Stimulated activated CD4-positive, alpha-beta T cell treated with anti-CD3 and anti-CD28 coated beads, Interleukin-15, amount 100 ng/mL, for 1 hour (primary cell): ENCODE measurements at places on chromosomes 2 and 18.

DNA sequence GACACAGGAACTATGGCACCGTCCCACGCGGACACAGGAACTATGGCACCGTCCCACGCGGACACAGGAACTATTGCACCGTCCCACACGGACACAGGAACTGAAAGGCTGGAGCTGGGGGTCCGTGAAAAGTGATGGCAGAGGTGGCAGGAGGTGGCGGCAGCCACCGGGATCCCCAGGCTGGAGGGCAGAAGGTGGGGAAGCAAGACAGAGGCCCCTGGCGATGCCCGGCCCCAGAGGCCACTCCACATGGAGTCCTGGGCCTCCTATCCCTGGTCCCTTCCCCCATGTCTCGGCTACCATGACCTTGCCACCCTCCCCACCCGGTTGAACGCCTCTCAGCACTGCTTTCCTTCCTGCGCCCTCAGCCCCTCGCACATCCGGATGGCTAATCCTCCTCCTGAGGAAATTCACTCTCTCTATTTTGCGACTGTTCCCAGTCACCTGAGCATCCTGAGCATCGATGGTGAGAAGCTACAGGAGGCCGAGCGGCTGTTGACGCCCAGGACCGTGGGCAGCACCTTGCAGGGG is 181.4 kb downstream of the TMEM18 start:
- no peak for DNase-seq

- DNase-seq = no peak
These were observed 244.7 kb upstream of the HS6ST1 start for GRCh38 chr2:128563348-128563687.

GRCh38 chr2:26907416-26907815 is 59.5 kb downstream of the DPYSL5 start:
- DNase-seq = no peak

DNA sequence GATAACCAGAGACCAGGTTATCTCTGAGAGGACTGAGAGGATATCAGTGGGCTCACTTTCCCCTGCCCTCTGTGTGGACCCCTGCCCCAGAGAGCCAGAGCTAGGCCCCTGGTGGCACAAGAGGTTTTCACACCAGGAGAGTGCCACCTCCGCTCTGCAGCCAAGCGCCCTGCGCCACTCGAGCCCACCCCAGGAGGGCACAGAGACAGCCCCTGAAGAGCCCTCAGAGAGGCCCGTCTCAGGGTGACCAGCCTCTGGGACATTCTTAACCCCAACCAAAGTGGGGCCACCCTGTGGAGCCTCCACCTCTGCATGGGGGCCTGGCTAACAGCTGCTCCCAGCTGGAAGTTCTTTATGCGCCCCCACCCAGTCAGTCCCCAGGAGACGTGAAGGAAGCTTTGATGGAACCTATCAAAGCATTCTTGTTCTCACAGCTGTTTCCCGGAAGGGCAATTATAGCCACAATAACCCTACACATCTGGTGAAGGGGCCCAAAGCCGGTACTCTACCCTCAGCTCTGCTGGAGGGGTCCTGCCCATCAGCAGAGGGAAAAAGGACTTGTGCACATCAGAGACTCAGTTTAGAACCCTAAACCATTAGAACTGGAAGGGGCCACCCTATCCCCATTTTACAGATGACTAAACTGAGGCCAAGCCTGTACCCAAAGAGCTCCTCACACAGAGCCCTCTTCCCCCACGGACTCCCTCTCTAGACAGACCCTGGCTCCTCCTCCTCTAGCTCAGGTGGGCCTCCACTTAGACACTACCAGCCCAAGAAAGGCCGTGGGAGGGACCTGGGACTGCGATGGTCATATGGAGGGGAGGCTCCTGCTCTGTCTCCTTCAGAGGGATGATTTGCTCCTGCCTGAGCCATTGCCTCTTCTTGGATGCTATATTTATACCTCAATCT is 101.1 kb downstream of the ZFP36L2 start:
- DNase-seq = no peak

GRCh38 chr2:163670929-163671328 is 64.9 kb downstream of the FIGN start:
- DNase-seq = no peak

GRCh38 chr2:128304715-128305554 is 13.7 kb downstream of the HS6ST1 start:
- no peak for DNase-seq

GRCh38 chr18:1914489-1914888 is 656.8 kb downstream of the METTL4 start:
- no peak for DNase-seq

- no peak for DNase-seq
These were observed 54.2 kb upstream of the ITGB6 start for GRCh38 chr2:160254189-160254762.

GRCh38 chr2:41736105-41736567 is 311.7 kb upstream of the PKDCC start:
- no peak for DNase-seq

- no peak for DNase-seq
These were observed 223.7 kb downstream of the NUP35 start for GRCh38 chr2:183347969-183348368.

DNA sequence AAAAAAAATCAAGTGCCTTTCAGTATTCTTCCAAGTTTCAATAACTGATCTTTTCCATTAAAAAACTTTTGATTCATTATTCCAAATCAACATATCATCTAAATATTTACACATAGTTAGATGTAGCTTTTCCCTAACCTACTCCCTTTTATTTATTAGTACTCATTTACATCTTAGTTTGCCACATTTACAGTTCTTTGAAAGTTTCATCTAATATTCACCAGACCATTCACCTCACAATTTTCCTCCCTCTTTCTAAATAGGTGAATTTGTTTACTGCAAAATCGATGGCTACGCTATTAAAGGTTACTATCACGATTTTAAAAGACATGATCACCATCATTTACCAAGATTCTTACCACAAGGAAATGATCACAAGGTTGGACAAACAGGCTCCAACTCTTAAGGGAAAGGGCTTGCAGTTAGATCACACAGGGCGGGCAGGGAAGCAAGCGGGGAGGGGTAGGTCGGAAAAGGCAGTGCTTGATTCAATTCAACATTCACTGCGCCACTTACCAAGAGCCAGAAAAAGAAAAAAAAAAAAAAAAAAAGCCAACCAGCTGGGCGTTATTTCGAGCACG is 654 bp upstream of the MARCHF7 start:
- DNase-seq = no peak

DNA sequence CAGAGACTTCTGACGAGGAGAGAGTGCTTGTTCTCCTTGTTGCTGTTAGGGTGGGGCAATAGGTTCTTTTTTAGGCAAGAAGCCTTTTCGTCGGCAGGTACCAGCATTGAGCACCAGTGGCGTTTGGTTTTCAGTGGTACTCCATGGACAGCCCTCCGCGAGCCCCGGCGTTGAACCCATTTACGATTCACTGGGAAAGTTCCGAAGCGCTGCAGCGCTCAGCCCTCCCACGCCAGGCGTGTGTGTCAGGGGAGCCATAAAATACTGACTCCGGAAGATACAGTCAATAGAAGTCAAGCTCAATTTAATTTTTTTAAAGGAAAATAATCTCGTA is 494 bp upstream of the ROCK1 start:
- DNase-seq = peak; percentile 32

DNA sequence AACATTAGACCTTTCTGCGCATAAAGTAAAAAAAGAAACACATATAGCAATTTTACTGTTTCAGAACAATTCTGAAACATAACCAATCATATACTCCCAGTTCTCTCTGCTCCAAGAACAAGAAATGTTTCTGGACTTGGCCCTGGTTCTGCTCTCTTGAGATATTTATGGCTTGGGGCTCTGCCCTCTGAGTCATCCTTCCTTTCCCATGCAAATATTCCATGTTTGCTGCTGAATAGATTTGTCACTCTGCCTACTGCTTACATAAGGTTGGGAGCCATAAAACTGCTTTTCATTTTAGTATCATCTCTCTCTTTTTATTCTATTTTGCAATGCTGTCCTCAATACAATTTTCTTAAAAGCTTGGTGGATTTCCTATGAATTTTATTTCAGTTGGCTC is 499.6 kb upstream of the ACVR2A start:
- no peak for DNase-seq

DNA sequence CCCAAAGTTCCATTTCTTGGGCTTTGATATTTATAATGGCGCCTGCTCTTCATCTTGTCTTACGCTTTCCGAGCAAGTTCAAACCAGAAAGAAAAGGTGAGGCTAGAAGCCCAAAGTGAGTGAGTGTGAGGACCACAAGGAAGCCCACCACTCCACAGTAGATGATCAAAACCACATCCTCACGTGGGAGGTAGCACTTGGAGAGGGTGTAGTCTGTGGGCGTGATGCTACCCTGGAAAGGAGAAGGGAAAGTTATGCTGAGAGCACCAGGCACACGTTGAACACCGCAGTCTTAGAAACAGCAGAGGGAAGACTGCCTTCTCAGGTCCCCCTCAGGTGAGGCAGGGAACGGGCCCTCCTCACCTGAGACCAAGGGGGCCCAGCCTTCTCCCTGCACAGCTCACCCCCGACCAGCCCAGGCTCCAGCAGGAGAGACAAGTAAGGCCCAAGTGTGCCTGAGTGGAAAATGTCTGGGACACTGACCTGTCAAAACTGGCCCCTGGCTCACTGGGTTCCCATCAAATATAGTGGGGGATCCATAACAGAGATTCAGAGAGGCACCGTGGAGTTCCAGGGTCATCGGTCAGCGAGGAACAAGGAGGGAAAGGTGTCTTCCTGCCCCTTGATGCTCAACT is 23.6 kb downstream of the MPPE1 start:
- DNase-seq = no peak

- DNase-seq = no peak
These were observed 43.9 kb downstream of the SOX11 start for GRCh38 chr2:5736050-5736449.

GRCh38 chr2:170222842-170223241 is 44.9 kb downstream of the MYO3B start:
- DNase-seq = no peak

- no peak for DNase-seq
These were observed 204.6 kb downstream of the SP3 start for GRCh38 chr2:173760553-173760952.

DNA sequence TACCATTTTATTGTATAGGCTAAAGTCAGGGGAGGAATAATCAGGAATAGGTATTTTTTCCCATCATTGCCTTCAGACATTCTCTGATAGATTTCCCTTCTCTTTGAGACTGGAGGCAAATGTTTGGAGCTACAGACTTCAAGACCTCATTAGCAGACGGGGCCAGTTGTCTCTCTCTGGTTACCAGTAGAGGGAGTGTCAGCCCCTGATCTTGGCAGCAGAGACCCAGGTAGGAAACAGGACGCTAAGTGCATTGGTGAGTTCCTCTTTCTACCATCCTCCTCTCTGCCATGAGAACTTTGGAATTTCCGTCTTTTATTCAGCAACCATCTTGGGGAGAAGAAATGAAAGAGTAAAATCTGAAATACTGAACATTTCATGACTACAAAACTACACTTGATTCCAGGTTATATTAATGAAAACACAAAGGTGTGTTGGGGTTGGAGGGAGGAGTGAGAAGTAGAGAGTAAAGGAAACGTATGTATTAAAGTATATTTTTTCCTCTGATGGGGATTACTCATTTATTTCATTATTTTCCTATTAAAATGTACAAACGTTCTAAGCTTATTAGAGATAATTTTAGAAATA is 186.2 kb upstream of the GCFC2 start:
- DNase-seq = no peak

GRCh38 chr2:12719400-12720277 is 2.9 kb downstream of the TRIB2 start:
- no peak for DNase-seq

DNA sequence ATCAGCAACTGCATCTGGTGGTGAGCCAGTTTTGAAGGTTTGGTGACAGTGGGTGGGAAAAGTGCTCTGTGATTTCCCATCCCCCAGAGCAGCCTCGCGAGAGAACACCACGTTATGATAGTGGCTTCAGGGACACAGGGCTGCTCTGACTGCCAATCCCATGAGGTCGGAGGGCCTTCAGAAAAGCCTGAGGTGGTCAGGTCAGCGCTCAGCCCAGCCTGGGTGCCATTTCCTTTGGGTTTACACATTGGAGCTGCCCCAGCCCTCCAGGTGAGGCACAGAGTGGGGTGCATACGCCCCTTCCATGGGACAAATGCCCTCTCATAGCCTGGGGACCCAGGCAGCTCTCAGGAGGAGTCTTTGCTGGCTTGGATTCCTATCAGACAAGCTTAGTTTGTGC is 126.8 kb downstream of the KCTD1 start:
- no peak for DNase-seq

DNA sequence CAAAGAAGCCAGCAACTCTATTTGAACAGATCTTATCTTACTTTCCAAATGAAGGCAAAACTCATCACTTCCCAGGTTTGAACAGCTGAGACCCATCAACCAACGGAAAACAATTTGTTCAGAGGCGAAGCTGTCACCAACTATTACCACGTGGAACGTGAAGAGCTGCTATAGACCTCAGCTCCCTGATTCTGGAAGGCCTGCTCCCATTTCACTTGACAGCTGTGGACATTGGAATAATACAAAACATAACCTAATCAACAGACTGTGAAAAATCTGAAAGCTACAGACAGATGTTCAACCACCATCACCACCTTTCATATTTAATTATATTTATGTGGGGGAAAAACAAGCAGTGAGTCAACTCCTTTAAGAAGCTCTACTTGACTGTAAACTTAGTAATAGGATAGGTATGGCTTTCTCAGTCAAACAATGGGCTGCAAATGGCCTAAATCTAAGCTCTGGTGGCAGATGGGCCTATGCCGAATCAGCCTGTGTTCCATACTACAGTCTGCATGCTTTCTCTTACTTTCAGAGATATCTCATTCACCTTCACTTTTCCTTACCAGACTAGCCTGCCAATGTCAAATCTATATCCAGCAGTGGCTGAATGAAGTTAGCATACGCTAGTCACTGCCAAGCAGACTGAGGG is 896.4 kb downstream of the TDRD15 start:
- no peak for DNase-seq

GRCh38 chr2:65620524-65620923 is 188.1 kb upstream of the SPRED2 start:
- DNase-seq = no peak

DNA sequence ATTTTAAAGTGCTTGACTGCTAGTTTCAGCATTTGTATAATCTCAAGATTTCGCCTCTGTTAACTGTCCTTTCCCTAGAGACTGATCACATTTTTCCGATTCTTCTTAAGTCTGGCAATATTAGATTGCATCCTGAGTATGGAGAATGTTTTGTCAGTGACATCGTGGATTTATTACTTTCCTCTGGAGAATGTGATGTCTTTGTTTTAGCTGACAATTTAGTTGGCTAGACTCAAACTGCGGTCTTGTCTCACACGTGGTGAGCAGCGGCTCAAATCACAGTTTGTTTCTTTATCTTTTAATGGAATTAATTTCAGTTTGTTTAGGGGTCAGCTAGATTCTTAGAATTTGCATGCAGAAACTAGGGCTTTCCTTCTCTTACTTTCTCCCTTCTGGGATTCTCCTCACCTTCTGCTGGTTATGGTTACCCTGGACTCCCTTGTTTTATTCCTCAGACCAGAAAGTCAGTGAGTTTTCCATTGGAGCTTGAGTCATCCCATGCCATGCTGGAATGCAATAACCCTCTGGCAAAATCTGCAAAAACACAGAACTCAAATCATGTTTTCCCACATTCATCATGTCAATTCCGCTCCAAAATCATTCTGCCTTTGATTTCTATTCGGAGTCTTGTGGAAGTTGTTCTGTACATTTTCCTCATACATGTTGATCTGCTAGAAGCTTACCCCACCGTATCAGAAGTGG is 327.2 kb upstream of the TRIB2 start:
- DNase-seq = no peak

- no peak for DNase-seq
These were observed 57.8 kb downstream of the TWIST2 start for GRCh38 chr2:238905644-238906043.
